Fibroblast of skin of abdomen (primary cell): ENCODE measurements at places on chromosomes 1 and 21.

GRCh38 chr1:53334312-53334711 is 6.4 kb upstream of the LRP8 start:
- DNase-seq: no peak

GRCh38 chr21:45424854-45425795 is 20.2 kb downstream of the COL18A1 start:
- DNase-seq: no peak

- DNase-seq: no peak
Measured at GRCh38 chr1:172394141-172394751, 26.2 kb upstream of the C1orf105 start.

GRCh38 chr21:17781524-17781923 is 37.6 kb downstream of the C21orf91 start:
- no peak for DNase-seq

GRCh38 chr21:44525391-44526095 is 14.5 kb downstream of the KRTAP10-1 start:
- no peak for DNase-seq

- DNase-seq: peak; percentile 78
Measured at GRCh38 chr1:22114083-22115012, 28.5 kb downstream of the WNT4 start.

DNA sequence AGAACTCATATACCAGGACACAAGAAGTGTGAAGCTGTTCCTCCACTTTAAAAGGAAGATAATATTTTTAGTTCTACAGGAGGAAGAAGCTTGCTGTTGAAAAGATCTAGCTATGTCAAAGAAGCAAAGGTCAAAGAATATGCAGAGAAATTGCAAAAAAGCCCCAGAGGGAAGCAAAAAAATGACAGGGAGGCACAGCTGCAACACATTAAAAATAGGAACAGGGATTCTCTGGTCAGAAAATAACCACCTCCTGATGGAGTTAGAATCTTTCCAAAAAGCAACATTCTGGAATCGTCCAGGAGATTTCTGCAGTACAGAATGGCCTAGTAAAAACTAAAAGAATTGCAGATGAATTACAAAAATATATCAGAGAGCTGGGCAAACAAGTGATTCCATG is 238.9 kb upstream of the PRMT6 start:
- DNase-seq: peak; percentile 6

- no peak for DNase-seq
Measured at GRCh38 chr1:168054117-168054516, 82.6 kb downstream of the GPR161 start.

DNA sequence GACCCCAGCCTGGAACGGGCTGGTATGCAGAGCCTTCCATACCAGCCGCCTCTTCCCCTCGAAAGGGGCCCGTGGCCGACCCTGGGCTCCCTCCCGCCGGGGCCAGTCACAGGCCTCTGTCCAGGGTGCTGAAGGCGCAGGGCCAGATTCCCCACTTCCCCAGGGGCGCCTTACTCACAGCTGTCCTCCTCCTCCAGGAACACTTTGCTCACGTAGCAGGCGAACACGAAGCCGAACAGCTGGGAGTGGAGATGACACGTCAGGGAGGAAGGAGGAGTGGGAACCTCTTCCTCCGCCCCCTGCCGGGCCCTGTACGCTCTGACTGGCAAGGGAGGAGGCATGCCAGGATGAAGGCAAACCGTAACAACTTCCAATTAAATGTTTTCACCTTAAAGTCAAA is 57.3 kb downstream of the NKAIN1 start:
- DNase-seq: peak; percentile 91

GRCh38 chr1:3821004-3821403 is 24.7 kb upstream of the LRRC47 start:
- no peak for DNase-seq

DNA sequence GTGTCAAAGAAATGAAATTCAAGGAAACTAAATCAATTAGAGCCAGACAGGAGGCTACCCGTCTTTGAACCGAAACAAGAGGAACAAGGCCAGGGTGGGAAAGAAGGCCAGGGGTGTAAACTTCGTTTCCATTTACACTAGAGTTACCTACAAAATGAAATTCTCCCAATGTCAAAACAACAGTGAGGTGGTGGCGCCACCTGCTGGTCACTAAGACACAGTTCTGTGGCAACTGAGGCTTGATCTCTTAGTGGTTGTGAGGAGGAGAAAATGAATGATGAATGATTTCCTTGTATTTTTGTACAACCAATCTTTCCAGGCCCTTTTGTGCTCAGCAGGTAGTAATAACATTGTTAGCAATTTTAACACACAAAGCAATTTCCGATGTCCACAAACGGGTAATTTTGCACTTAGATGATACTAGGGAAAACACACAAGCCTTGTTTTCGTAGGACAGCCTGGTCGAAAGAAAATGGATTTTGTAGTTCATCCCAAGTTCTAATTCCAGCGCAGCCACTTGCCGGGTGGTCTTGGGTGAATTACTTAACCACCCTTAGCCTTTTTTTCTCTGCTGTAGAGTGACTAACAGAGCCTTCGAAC is 54.8 kb upstream of the SOD1 start:
- peak; percentile 48 for DNase-seq

- DNase-seq: no peak
Measured at GRCh38 chr1:212951126-212951946, 995 bp downstream of the VASH2 start.

DNA sequence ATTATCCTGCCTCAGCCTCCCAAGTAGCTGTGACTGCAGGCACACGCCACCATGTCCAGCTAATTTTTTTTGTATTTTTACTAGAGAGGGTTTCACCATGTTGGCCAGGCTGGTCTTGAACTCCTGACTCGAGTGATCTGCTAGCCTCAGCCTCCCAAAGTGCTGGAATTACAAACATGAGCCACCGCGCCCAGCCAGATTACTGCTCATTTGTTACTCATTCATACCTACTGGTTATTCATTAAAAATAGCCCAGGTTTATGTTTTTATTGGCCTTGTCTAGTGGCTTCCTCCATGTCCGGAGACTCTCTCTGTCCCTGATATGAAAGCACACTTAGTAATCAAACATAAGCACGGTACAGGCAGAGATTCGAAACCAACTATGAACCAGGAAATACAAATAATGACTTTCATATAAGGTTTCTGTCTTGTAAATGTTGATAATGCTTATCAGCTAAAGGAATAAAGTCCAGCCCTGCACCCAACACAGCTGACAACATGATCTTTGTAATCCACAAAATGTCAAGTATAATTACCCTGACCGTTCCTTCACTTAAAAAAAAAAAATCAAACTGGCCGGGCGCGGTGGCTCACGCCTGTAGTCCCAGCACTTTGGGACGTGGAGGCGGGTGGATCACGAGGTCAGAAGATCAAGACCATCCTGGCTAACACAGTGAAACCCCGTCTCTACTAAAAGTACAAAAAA is 50.4 kb upstream of the CXADR start:
- DNase-seq: no peak

- DNase-seq: no peak
Measured at GRCh38 chr21:34840693-34841092, 171.9 kb downstream of the CLIC6 start.

- DNase-seq: peak; percentile 65
Measured at GRCh38 chr1:115323366-115324004, 14.6 kb downstream of the NGF start.

DNA sequence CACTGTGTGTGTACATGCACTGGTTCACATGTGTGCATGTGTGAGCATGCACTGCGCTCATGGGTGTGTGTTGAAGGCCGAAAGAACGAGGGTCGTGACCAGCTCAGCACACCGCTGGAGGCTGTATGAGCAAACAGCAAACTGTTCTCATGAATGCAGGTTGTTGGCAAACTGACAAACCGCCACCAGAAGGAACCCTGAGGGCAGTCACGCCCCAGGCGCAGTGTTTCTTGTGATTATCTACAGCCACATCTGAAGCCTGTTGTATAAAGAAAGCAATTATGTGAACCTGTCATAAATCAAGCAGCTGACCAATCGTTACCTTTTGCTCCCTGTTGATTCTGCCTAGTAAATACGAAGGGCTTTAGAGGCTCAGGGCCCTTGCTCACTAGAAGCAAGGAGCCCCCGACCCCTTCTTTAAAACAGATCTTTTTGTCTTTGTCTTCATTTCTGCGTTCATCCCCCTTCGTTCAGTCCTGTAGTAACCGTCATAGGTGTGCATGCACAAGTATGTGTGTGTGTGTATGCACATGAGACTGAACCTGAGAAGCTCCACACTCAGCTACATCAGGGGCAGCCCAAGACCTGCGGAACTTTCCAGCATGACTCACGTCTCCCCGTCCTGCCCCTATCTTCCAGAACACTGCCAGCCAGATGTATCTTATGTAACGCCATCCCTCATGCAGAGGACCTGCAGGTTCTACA is 16.8 kb upstream of the RIPK4 start:
- peak; percentile 52 for DNase-seq

- peak; percentile 8 for DNase-seq
Measured at GRCh38 chr1:65605621-65606020, 185.2 kb downstream of the LEPR start.

DNA sequence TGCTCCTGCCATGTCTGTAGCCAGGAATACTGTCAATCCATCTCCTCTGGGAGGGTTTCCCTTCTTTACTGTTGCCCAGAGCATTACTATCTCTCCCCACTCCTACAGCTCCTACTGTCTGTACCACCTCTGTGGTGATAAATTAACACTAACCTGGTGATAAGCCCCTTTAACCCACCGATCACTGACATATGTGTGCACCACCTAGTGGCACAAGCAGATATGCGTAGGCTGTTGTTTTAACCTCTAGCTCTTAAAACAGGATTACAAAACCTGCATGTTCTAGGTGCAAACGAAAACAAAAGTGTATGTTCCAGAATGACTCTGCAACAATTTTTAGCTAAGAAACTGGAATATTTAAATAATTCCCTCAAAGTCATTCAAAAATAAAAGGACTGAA is 93.9 kb upstream of the BEND5 start:
- no peak for DNase-seq

DNA sequence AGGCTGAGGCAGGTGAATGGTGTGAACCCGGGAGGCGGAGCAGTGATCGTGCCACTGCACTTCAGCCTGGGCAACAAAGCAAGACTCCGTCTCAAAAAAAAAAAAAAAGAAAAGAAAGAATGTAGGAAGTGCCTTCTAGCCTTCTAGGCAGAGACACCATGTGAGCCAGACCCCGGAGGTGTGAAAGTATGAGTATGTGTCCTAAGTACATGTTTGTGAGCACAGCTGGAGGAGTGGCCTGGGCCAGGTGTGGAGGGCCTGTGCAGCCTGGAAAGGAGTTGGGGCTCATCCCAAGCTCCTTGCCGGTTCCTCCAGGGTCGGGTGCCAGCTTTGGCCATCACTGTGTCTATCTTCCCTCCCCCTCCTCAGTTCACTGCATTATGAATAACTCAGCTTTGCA is 13.0 kb downstream of the SOX13 start:
- no peak for DNase-seq

DNA sequence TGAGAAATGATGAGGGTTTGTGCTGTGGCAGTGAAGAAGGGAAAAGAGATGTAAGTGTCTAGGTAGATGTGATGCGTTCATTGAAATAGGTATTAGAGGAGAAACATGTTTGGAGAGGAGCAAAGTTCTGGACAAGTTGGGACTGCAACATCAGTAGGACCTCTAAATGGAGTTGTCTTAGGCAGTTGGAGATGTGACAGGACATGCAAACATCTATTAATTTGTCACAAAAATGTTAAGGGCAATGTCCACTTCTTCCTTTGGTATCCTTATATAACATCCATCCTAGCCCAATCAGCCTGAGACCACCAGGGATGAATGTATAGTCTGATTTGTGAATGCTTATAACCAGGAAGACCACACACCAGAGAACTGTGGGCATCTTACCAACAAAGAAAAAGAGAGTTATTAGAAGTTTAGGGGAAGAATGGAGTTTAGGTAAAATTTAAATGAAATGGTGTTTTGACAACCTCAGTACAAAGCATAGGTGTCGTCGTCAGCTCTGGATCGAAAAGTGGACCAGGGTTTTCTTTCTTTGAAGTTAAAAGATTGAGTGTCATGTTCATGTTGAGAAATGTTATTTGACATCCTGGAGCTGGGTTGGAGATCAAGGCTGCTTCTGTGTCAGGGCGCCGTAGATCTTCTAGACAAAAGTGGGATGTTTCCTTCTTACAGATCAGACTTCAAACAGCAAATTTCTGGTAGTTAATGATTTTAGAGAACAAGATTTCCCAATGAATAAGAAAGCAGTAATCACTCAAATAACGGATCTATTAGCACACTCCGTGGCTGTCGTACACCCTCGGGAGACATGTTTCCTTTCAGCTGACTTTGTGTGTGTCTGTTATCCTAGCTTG is 8.7 kb downstream of the COA6 start:
- DNase-seq: no peak

- no peak for DNase-seq
Measured at GRCh38 chr21:44376606-44377005, 23.2 kb downstream of the TRPM2 start.

GRCh38 chr1:41678111-41678878 is 193.8 kb upstream of the EDN2 start:
- peak; percentile 89 for DNase-seq

DNA sequence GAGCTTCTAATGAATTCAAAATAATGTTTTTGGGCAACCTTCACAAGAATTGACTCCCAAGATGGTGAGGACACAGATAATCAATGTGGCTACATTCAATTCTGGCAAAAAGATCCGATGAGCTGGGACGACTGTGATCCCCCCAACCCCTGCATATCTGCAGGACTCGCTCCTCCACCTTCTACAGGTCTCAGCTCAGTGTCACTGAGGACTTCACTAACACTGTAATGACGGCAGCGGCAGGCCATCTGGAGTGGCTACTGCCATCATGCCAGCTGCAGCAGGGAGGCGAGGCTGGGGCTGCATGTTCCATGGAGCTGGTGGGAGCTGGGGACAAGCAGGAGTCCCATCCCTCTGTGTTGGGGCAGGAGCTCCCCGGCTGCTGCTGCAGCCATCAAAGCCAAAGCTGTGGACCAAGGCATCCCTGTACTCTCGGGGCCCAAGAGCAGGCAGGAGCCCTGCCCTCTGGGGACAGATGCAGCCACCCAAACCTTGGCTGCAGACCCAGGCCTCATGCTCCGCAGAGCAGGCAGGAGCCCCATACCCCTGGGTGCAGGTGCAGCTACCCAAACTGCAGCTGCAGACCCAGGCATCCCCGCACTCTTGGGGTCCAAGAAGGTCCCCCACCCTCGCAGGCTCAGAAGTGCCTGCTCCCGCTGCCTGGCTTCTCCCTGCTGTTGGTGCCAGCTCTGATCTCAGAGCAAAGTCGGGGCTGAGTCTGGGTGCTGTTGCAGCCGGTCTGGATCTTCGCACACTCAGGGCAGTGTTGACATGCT is 12.2 kb upstream of the DHRS3 start:
- DNase-seq: no peak

- no peak for DNase-seq
Measured at GRCh38 chr1:213661302-213661701, 326.5 kb upstream of the PROX1 start.

- DNase-seq: no peak
Measured at GRCh38 chr1:92886886-92887419, 55.1 kb downstream of the RPL5 start.

DNA sequence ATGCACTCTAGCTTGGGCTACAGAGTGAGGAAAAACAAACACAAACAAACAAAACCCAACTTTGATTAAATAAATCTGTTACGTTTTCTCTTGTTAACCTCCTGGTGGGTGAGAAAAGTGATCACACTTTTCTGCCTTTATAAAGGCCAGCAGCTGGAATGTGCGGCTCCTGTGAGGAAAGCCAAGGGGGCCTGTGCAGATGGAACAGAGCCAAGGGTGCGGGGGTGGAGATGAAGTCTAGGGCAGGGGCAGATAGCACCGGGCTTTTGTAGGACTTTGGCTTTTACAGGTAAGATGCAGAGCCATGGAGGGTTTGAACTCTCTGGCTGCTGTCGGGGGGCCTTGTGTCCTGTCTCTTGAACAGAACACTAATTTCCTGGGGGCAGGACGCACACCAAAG is 40.7 kb upstream of the GPR37L1 start:
- no peak for DNase-seq

GRCh38 chr1:167966050-167966449 is 29.2 kb upstream of the MPC2 start:
- DNase-seq: no peak
